ENCODE measurements at places on chromosomes 4 and X.

DNA sequence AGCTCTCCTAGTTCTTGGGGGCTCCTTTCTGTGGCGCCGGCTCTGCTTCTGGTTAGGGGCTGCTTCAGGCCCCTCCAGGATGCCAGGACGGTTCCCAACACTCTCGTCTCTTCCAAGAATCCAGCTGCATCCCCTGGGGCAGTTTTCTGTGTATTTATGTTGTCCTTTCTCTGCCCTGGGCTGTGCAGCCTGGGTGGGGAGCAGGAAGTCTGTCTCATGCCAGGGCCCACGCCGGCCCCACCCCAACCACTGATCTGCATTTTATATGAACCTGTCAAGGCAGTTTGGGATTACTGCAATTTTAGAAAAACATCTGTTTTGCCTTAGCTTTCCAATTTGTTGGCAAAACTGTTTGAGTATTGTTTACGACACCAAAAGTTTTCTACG is 14.6 kb downstream of the CTBP1 start:
- DNase-seq, result no peak

GRCh38 chr4:6706173-6706572 is 3.5 kb downstream of the MRFAP1L1 start:
- DNase-seq, result no peak

DNA sequence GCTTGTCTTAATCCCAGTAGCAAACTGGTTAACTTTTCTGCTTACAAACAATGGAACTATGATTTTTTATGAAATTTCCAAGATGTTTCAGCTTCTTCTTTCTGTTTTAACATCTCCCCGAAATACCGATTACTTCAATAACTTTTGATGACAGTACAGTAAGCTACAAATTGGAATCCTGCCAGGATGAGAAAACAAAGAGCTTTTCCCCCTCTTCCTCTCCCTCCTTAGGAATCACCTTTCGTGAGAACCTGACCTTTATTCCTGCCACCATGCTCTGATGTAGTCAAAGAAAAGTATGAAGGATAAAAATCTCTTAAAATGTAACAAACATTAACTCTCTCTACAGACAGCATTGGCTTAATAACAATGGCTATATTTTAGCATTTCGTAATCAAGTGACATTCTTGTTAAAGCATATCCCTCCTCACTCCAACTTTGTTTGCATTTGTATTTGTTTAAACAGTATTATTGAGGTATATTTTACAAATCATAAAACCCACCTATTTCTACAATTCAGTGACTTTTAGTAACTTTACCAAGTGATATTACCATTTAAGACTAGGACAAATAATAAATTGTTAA is 148.7 kb upstream of the NAP1L5 start:
- no peak for DNase-seq

- no peak for DNase-seq
Measured at GRCh38 chrX:115068896-115069295, 51.5 kb upstream of the IL13RA2 start.

- DNase-seq, result no peak
Measured at GRCh38 chr4:183968502-183968901, 63.4 kb downstream of the STOX2 start.

GRCh38 chrX:150644422-150644821 is 48.8 kb upstream of the MTMR1 start:
- DNase-seq, result no peak

DNA sequence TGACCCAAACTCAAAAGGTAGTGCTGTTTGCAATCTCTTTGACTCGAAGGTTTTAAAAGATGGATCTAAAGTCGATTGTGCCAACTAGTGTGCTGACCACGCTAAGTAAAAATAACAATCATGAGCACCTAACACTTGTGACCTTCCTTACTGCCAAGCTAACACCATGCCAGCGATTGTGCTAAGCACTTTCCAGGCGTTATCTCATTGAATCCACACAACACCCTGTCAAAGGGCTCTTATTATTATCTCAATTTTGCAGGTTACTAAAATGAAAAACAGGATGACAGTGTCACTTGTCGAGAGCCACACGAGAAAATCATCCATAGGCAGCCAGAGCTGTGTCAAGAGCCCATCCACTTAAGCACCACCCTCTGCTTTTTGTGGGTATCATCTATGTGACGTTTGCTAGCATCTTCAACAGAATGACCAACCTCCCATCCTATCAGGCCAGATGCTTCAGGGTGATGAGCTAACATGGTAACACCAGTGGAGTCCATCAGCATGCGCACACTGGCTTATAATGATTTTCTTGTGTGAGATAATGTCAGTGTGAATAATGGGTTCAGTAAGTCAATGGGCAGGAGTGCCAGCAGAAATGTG is 893 bp upstream of the GAB3 start:
- DNase-seq, result no peak

GRCh38 chr4:9964879-9965278 is 56.4 kb downstream of the SLC2A9 start:
- no peak for DNase-seq

GRCh38 chrX:122047261-122047660 is 999.9 kb downstream of the GLUD2 start:
- DNase-seq, result no peak

- DNase-seq, result no peak
Measured at GRCh38 chrX:74304016-74304415, at the start of gene ZCCHC13. TSS of gene ZCCHC13 (plus strand) at chrX:74304180. CDS start at chrX:74304267, 87 bp downstream.

- no peak for DNase-seq
Measured at GRCh38 chr4:106687026-106687425, 318.4 kb upstream of the GIMD1 start.

DNA sequence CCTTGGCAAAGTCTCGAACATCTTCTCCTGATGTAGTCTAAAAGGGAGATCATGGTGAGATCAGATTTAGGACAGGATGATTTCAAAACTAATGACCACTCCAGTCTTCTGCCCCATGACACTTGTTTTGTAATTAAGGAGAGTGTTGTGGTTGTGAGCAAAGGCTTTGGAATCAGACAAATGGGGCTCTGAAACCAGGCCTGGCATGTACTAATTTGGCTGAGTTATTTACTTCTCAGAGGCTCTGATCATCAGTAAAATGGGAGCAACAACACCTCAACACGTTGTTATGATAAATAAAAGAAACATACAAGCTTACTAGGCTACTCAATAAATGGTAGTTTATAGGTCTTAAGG is 106.9 kb upstream of the FTHL17 start:
- no peak for DNase-seq

DNA sequence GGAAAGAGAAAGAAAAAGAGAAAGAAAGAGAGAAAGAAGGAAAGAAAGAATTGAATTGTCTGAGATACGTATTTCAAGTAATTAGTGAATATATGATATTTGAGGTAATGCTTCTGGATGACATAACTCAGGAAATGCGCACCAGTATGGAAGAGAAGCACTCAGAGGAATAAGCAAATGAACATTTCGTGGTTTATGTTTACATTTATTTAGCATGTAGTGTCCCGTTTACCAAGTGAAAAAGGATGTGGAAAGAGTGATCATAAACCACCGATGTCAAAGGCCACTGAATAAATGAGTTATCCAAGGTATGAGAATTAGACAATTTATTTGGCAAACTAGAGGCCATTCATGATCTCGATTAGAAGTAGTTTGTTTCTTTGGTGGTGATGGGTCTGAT is 200.4 kb downstream of the ARAP2 start:
- DNase-seq, result peak; percentile 5

DNA sequence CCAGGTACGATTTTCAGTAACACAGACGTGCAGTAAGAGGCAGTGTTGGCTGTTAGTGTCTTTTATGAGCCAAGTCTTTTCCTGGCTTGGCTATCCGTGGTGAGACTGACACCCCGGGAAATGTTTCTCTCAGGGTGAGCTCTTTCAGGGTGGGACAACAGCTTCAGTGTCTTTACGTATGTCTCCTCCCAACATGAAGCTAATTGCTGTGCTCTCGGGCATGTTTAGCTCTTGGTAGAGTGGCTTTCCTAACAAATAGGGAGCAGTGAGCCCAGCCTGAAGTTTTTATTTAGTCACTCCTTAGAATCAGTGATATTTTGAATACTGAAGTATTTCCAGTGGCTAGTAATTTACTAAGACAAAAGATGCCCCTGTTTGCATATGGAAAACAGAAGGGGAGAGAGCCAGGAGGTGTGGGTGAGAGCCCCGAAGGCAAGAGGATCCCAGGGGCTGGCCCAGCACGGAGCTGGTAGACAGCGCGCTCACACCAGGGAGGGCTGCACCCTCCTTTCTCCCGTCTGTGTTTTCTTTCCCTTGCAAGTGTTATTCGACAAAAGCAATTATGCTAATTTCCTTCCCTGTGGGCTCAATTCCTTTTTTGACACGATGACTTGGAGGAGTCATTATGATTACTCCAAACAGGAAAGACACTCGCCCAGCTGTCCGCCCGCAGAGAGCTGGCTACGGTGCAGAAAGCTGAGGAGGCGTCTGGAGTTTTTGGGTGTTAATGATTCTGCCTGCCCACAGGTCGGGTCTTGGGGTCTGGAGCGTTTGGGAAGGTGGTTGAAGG is 47.7 kb downstream of the PDGFRA start:
- DNase-seq, result no peak

DNA sequence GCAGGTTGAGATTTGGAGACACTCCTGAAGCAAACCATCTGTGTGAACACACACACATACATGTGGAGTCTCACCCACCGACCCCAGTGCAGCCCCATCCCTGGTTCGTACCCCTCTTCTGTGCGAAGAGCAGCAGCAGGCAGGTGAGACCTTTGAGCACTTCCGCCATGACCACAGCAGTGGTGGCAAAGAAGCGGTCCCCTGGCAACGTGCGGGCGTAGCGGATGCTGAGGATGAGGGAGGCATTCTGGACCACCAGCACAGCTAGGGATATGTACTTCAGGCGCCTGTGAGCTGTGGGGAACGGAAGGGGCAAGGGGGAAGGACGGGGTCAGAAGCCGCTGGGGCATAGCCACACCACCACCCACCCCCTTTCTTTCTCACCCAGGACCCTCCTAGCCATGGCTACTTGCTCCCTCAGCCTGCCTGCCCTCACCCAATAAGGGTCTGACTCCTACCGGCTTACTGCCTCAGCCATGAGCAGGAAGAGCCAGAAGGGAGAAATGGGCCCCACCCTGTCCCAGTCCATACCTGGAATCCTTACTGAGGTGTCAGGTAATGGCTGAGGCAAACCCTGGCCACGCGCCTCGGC is 1.6 kb downstream of the SLC35A2 start:
- no peak for DNase-seq

GRCh38 chrX:143781103-143781502 is 60.6 kb upstream of the SPANXN2 start:
- no peak for DNase-seq

GRCh38 chr4:109969087-109969486 is 56.4 kb downstream of the EGF start:
- DNase-seq, result no peak

- peak; percentile 22 for DNase-seq
Measured at GRCh38 chrX:44244008-44244407, 99.5 kb downstream of the EFHC2 start.

GRCh38 chr4:151315212-151315886 is 10.1 kb downstream of the SH3D19 start:
- DNase-seq, result no peak

- no peak for DNase-seq
Measured at GRCh38 chrX:133910539-133910938, 74.9 kb downstream of the GPC3 start.

- no peak for DNase-seq
Measured at GRCh38 chr4:176752191-176752749, 40.5 kb downstream of the VEGFC start.

DNA sequence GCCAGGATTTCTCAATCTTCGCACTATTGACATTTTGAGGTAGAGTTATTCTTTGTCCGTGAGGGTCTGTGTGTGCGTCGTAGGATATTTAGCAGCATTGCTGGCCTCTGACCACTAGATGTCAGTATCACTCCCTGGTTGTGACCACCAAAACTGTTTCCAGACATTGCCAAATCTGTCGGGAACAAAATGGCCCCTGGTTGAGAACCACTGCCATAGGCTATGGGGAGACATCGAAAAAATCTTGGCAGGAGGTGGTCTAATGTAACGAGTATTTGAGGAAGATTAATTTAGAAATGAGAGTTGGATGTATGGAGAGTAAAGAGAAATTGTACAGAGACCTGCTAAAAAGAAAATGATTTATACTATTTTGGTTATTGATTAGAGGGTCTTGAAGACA is 108.4 kb downstream of the DOCK11 start:
- peak; percentile 39 for DNase-seq

GRCh38 chrX:41377624-41378023 is 43.7 kb downstream of the DDX3X start:
- DNase-seq, result no peak

DNA sequence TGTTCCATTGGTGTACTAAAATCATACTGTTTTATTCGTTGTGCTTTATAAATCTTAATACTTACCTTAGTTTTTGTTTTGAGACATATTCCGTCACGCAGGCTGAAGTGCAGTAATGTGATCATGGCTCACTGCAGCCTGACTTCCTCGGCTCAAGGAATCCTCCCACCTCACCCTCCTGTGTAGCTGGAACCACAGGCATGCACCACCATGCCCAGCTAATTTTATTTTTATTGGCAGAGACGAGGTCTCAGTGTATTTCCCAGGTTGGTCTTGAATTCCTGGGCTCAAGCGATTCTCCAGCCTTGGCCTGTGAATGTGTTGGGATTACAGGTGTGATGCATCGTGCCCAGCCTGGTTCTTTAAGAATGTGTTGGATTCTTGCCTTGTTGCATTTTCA is 24.4 kb upstream of the DCK start:
- DNase-seq, result peak; percentile 72

GRCh38 chr4:82519072-82519471 is 42.7 kb downstream of the TMEM150C start:
- peak; percentile 43 for DNase-seq

GRCh38 chrX:47264483-47265173 is 31.8 kb downstream of the USP11 start:
- DNase-seq, result no peak

GRCh38 chr4:187302457-187303150 is 578.9 kb upstream of the FAT1 start:
- DNase-seq, result no peak

DNA sequence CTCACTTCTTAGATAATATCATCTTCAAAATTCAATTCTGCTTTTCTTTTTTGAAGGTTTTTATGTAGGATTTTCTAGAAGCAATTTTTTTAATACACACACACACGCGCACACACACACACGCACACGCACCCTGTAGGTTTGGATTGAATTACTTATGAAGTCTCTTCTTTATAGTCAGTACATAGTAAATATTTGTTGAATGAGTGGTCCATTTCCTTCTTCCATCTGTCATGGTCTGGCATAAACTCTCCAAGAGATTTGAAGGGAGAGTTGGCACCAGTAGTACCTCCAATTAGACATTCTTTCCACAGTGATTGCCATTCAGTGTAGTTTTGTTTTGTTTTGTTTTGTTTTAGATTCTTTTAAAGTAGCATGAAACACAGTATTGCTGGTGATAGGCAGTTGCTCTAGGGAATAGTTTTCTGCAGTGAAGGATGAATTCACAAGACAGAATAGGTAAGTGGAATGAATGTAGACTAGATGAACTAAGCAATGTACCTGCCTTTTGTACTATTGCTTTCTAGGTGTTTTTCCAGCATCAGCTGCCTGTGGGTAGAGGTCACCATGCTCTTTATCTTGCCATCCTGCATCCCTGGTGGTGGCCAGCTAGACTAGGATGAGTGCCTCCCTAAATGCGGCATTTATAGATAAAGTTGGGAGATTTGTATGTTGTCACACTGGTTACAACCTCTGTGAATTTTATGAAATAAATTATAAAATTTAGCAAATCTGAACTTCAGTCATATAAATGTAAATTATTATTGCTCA is 20.5 kb downstream of the PDLIM5 start:
- peak; percentile 62 for DNase-seq

GRCh38 chr4:84730375-84730774 is 147.4 kb downstream of the CDS1 start:
- no peak for DNase-seq

- no peak for DNase-seq
Measured at GRCh38 chr4:98746530-98746929, 88.1 kb upstream of the TSPAN5 start.

All from astrocyte of the cerebellum (primary cell).